ENCODE measurements at places on chromosomes 3 and 15.

GRCh38 chr3:6220447-6220846 is 640.5 kb upstream of the GRM7 start:
- DNase-seq, result no peak

DNA sequence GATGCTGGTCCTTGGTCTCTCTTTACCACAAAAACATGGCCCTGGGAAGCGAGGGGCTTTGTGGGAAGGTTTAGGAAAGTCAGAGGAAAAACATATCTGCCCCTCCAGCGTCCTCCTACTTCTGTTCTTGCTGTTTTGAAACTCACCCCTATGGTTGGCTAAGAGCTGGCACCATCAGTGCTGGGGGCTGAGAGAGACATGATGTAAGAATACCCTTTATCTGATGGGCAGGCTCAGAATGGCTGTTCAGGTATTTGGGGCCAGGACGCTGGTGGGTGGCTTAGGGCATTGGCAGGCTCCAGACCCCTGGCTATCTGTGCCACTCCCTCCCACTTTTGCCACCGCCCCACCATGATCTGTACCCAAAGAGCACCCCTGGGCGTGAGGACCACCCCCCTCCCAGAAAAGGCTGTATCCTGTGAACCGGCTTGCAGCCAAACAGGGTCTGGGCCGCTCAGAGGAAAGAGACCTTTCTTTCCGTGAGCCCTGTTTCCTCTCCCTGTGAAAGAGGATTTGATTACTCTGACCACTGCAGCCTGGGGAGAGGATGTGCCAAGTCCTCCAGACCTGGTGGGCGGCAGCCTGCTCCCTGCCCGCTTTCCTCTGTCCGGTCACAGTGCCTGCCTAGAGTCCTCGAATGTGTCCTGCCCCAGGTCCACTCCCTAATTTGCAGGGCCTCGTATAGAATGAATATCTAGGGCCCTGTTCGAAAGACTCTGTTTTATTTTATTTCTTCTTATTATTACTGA is 61.3 kb upstream of the SLC6A6 start:
- no peak for DNase-seq

DNA sequence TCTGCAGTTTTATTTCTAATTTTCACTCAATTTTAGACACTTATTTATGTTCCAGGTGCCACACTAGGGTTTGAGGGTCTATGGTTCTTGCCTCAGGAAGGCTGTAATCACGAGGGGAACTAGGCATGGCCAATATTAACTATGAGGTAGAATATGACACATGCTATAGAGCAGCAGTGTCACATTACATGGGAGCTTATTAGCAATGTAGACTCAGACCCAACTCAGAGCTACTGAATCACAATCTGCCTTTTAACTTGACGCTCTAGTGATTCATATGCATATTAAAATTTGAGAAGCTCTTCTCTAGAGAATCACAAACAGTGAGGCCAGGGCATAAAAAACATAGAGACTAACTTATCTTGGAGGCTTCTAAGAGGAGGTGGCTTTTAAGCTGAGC is 32.8 kb upstream of the MRPL3 start:
- DNase-seq, result no peak

GRCh38 chr15:51322621-51323296 is 15.6 kb downstream of the CYP19A1 start:
- no peak for DNase-seq

GRCh38 chr15:81562986-81563385 is 189.0 kb upstream of the TMC3 start:
- DNase-seq, result no peak

DNA sequence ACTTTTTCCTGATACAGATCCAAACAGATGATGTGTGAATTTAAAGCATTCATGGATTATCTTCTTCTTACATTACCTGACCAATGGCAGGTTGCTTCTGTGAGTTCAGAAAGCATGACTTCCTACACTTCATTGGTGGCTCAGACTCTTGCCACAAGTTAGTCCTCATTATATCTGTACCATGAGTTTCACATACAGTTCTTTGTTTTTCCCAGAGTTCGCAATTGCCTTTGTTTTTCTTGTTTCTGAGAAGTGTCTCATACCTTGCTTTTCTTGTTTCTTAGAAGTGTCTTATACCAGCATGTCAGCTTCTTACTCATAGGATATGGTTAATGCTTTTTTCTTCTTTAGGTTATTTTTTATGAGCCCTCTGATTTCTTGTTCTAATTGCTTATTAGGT is 133.8 kb upstream of the TLE3 start:
- no peak for DNase-seq

Measured in germinal center (tissue), 1 donor.